Esophagus squamous epithelium (tissue), 5 donors: ENCODE measurements at places on chromosomes 12 and 14.

DNA sequence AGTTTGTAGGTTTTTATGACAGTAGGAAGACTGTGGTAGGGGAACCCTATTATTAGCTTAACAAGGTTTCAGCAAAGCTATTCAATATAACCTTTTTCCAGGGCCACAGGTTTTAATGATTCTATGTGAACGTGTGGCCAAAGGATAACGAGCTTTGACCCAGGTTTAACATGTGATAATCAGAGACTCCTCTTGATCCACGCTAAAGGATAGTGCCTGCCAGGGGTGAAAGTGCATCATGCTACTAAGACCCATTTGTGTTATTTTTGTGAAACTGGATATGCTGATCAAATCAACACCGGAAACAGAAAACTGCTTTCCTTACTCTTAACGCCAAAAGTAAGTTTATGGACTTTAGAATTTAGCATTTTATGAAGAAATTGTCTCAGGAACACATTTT is 909 bp upstream of the TAOK3 start:
- no peak for DNase-seq

DNA sequence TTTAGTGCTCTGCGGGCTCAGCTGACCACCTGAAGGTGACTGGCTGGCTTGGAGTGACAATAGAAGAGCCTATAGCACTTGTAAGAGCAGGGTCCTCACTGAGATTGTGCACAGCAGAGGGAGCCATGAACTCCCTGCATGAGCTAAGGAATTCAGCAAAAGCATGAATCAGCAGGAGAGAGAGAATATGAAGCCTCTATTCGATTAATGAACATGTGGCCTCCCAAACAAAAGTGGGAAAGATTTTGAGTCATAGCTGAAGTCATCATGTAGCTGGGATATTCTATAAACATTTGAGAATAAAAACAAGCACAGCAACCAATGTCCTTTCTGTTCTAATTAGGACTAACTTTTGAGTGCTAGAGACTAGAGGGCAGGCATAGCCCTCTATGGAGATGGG is 626.6 kb downstream of the DIO2 start:
- DNase-seq: no peak

DNA sequence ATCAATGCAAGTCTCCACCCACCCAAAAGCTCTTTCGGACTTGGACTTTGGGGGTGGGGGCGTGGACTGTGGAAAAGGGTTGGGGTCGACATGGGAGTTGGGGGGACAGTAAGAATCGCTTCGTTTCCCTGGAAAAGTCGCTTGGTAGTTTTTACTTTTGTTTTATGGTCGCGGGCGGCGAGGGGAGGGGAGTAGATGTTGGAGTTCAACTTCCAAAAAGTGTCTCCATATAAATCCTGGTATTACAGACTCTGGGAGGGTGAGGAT is 568 bp upstream of the BCL11B start:
- DNase-seq: no peak

DNA sequence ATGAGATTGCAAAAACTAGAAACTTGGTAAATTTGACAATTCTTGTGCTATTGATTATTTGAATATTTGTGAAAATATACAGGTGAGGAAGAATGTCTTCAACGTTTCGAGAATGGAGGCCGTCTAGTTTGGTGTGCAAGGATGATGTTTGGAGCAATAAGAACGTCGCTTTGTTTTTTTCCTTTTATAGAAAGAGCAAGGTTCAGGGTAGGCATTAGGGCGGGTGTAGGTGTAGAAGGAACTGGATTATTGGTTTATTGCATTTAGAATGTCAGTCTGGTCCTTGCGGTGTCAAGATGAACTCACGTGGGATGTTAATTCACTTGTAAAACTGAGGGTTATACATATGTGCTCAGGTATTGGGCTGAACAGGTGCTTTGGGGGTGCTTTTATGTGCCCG is 1.1 kb downstream of the RPS26 start:
- no peak for DNase-seq

DNA sequence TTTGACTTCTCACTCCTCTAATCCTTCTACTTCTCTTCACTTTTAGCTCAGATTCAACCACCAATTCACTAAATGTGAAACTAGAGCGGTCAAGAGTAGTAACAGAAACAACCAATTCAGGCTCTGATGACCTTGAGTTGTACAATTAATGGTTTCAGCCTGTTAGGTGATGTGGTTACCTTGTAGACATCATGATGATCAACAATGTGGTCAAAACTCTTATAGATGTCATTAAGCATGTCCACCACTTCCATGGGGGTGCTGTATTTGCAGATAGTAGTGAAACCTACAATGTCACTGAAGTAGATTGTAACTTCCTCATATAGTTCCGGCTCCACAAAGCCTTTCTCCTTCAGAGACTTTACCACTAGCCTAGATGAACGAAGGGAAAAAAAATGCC is 54.1 kb upstream of the PLBD1 start:
- DNase-seq: no peak
